NCI-H187 (cell line): ENCODE measurements at places on chromosomes 13 and 19.
A peak's percentile ranks its signal among the peaks of the same experiment; 100 is the strongest.

DNA sequence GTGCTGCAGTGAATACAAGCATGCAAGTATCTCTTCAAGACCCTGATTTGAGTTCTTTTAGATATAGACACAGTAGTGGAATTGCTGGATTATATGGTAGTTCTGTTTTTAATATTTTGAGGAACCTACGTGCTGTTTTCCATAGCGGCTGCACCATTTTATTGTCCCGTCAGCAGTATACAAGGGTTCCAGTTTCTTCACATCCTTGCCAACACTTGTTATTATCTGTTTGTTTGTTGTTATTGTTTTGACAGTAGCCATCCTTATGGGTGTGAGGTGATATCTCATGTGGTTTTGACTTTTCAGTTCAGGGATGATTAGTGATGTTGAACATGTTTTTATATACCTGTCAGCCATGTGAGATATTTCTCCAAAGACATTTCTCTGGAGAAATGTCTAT, 53.2 kb downstream of the TNFRSF19 start:
- no peak for DNase-seq

GRCh38 chr19:3360421-3361383, 5.7 kb upstream of the NFIC start:
- no peak for DNase-seq

- DNase-seq = no peak
These were observed 647.1 kb upstream of the SLITRK6 start for GRCh38 chr13:86446311-86446710.

GRCh38 chr13:43661161-43661830, 125.5 kb downstream of the ENOX1 start:
- DNase-seq = no peak

GRCh38 chr19:13986348-13986904, 19.7 kb downstream of the RFX1 start:
- peak; percentile 46 for DNase-seq

GRCh38 chr13:29846475-29847256, 3.8 kb downstream of the UBL3 start:
- DNase-seq = no peak

DNA sequence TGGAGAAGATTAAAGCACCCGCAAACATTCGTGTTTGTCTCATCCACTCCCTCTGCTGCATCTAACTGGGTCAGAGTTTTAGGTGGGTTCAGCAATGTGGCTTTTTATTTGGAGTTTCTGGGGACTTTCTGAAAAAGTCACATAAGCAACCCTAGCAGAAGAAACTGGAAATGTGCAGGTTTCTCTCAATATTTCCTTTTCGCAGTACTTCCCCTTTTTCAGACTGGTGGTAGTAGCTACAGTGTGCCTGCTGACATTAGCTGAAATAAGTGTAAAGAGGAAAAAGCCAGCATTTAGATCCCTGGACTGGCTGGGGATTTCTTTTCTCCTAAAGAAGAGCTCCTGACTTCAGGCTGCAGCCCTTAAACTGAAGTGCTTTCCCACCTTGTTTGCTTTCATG, 15.9 kb upstream of the OLFM4 start:
- DNase-seq = no peak

DNA sequence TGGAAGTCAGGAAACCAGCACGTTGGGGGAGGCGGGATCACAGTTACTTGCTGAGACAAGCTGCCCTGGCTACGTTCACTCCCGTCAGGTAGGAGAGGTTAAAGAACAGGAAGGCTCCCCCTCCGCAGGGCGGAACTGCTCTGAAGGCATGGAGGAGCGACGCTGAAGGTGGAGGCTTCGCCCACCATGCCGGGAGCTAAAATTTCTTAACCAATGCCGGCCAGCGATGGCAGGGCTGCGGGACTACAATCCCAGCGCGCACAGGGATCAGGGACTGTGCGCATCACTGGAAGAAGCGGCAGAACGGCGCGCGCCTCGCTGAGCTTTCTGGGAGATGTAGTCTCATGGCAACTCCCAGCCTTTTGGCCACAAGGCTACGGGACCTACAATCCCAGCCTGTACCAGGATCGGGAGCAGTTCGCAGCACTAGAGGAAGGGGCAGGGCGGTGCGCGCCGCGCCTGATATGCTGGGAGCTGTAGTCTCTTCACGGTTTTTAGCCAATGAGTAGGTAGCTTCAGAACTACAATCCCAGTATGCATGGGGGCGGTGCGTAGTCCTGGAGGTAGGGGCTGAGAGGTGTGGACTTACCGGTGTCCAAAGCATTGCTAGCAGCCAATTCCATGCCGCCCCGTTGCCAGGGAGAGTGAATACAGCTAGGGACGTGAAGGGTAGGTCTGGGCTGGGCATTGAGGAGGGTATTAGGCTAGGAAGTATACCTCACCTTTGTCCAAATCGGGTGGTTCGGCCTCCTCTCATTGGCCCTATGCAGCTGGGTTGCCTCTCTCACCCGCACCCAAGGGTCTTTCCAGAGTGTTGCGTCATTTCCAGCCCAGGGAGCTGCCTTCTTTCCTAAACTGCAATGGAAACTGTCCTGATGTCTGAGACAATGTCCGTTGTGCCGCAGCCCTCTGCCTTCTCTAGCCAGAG, 12.8 kb upstream of the ZNF682 start:
- peak; percentile 76 for DNase-seq

- no peak for DNase-seq
These were observed 49.3 kb downstream of the DLEU7 start for GRCh38 chr13:50794226-50794625.

DNA sequence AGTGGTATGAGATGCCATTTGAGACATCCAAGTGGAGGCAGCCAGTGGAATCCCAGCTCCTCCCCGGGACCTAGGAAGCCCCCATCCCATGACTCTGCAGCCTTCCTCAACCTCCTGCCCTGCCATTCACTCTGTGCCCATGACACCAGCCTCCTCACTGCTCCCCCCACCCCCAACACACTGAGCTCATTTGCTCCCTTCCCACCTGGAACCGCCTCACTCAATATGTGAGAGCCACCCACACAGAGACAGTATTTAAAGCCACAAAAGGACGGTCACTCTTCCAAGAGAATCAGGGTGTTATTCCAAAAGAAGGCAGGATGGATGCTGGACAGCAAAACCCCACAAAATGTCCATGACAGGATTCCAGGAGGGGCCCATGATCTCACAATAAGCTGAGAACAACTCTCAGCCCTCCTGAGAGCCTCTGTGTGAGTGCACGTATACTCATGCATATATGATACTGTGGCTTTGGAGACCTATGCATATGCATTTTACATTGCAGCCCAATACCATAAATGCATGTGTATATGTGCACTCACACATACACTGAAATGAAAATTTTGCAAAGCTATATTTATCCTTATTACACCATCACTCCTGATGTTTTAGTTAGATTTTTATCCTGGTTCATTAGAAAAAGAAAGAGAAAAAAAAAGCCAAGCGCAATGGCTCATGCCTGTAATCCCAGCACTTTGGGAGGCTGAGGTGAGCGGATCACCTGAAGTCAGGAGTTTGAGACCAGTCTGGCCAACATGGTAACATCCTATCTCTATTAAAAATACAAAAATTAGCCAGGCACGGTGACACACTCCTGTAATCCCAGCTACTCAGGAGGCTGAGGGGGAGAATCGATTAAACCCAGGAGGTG, 10.8 kb upstream of the RANBP3 start:
- DNase-seq = no peak
